ENCODE measurements at places on chromosomes 6 and 20.

- DNase-seq = no peak
Measured at GRCh38 chr20:20366551-20366875, 1.4 kb upstream of the INSM1 start.

DNA sequence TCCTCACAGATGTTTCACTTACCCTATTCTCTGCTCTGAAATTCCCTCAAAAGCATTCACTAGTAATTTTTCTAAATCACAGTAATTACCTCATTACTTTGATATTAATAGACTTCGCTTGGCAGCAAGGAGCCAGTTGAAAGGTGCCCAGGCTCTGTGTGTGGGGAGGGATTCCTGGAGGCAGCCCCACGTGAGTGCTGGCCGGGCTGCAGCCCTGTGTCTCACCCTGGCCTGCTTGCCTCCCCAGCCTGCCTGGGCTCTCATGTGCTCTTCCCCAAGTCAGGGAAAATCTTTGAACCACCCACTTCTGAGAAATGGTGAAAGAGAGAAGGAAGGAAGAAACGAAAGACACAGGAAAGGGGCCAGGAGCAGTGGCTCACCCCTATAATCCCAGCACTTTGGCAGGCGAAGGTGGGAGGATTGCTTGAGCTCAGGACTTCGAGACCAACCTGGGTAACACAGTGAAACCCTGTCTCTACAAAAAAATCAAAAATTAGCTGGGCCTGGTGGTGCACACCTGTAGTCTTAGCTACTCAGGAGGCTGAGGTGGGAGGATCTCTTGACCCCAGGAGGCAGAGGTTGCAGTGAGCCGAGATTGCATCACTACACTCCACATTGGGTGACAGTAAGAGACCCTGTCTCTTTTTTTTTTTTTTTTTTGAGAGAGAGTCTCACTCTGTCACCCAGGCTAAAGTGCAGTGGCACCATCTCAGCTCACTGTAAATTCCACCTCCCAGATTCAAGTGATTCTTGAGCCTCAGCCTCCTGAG lies 20.0 kb upstream of the SNTA1 start:
- no peak for DNase-seq

GRCh38 chr6:165640806-165641205 lies 22.2 kb downstream of the PDE10A start:
- no peak for DNase-seq

DNA sequence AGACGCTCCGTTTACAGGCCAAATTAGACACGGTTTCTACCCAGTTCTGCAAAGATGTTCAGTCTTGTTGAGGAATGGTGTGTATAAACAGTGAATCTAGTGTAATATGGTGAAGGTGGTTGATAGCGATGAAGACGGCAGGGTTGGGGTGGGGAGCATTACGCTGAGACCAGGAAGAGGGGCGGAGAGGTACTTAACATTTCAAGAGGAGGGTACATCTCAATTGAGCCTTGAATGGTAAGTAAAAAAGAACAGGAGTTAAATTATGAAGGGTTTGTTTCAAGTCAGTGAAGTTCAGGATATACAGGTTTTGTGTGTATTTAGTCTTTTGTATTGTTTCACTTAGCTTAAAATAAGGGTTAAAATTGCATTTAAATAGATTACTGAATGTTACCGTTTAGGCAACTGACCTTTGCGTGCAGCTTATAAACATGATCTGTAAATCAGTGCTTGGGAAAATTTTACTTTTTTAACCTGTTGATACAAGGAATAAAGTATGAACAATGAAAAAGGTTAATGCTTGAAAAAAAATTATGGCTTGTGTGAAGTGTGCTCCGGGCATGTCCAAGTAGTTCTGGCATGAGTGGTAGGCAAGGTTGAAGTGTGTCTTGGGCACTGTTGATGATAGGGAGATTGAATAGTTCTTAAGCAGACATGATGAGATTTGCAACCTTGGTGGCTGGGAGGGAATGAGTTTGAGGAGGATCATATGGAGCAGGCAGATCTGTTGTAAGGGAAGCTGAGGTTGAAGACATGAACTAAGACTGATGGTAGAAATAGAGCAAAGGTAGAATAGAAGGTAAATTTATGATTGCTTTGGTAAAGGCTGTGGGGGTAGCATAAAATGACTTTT lies 842 bp downstream of the POLR1C start:
- DNase-seq = no peak

DNA sequence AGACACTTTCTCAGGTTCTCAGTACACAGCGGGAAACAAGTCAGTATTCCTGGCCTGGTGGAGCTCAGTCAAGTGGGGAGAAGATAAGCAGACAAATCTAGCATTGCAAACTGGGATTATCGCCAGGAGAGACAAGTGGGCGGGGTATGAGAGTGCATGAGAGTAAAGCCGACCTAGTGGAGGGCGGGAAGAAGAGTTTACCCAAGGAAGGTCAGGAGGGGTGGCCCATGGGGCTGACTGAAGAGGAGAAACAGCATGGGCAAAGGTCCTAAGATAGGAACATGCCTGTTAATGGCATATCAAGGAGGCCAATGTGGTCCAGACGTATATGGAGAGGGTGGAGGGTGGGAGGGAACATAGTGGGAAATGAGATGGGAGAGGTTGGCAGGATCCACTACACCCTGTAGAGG lies 12.4 kb upstream of the CSNK2A1 start:
- DNase-seq = no peak

- no peak for DNase-seq
Measured at GRCh38 chr20:63701051-63701328, 4.5 kb downstream of the TNFRSF6B start.

DNA sequence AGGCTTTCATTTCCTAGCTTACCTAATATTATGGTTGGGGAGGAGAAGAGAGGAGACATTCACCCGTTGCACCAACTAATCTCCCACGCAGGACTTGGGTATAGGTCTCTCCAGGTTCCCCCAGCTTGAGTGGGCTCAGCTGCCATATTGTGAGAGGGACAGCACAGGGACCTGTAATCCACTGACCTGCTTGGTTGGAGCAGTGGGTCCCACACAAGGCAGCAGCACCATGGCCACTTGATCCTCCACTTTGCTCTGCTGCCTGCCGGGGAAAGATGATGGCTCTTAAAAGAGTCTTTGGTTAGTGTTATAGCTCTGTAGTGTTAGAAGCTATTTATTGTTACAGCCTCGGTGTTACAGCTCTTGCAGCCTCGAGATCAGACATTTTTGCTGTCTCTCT lies 22.5 kb upstream of the ECHDC1 start:
- no peak for DNase-seq

DNA sequence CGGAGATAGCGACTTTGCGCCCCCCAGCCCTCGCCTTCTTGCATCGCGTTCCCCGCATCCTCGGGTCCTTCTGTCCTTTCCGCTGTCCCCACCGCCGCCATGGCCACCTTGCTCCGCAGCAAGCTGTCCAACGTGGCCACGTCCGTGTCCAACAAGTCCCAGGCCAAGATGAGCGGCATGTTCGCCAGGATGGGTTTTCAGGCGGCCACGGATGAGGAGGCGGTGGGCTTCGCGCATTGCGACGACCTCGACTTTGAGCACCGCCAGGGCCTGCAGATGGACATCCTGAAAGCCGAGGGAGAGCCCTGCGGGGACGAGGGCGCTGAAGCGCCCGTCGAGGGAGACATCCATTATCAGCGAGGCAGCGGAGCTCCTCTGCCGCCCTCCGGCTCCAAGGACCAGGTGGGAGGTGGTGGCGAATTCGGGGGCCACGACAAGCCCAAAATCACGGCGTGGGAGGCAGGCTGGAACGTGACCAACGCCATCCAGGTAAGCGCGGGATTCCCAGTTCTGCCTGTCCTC lies 401 bp downstream of the SLC32A1 start:
- DNase-seq = no peak

GRCh38 chr6:116105247-116105646 lies 4.6 kb downstream of the NT5DC1 start:
- DNase-seq = no peak

DNA sequence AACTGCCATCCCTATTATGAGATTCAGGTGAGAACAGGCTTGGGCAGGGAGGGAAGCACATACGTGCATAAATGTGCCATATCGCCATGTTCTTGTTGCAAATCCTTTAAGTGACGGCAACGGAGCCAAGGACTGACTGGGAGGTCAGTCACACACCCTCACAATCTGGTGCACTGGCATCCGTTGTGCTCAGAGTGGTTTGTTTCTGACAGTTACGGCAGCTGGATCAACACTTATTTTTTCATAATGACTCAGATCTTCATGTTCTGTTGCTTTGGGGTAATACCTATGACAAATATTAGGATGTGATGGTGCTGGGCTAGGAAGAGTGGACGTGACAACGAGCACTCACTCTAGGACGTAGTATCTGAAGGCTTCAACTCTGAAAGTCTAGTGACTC lies 56.2 kb upstream of the PREP start:
- DNase-seq = no peak

- no peak for DNase-seq
Measured at GRCh38 chr6:12916006-12916405, 199.4 kb downstream of the PHACTR1 start.

DNA sequence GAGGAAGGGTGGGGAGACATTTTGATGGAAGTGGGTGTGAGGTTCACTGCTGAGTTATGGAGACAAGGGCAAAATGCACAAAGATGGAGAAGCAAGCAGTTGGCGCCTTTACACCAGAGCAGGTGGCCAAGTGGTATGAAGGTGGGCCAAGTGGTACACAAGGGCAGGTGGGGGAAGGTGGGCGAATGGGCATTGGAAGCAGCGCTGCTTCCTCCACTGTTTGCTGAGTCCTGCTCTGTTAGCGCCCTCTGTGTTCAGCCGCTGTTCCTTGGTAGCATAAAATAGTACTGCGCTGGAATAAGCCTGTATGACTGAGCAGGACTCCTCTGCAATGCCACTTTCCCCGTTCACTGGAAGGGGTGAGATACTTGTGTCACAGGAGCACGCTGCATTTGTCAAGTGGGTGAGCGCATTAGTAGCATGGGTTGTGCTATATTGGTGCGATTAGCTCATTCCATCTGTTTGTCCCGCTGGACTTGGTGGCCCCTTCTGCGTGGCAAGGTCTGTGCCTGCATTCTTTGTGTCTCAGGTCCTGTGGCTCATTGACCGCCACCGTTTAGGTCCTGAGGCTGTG lies 116.4 kb downstream of the TOX2 start:
- no peak for DNase-seq

GRCh38 chr20:25145131-25145530 lies 50.4 kb upstream of the ENTPD6 start:
- DNase-seq = no peak
